ENCODE measurements at places on chromosomes 2 and 18.

GRCh38 chr2:211990335-211990734 is 548.3 kb downstream of the ERBB4 start:
- DNase-seq, result no peak

GRCh38 chr18:45565280-45565970 is 49.9 kb upstream of the SLC14A2 start:
- DNase-seq, result no peak

DNA sequence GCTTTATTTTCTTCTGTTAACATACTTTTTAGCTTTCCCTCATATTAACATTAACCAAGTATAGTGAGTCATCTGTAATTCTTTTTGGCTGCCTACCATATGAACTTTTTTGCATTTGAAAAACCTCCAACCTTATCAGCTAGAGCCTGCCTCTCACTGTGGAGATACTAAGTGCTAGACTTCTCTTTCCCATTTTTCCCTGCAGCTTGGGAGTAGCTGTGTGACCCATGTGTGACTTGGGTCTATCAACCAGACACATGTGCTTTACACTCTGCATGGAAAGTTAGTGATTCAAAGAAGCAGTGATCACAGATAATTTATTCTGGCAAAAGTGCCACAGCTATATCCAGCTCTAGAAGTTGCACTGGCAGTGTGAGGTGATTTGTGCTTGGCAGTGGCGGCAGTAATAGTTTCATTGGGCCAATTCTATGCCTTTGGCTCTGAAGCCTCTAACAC is 36.3 kb downstream of the PREPL start:
- peak; percentile 36 for DNase-seq

DNA sequence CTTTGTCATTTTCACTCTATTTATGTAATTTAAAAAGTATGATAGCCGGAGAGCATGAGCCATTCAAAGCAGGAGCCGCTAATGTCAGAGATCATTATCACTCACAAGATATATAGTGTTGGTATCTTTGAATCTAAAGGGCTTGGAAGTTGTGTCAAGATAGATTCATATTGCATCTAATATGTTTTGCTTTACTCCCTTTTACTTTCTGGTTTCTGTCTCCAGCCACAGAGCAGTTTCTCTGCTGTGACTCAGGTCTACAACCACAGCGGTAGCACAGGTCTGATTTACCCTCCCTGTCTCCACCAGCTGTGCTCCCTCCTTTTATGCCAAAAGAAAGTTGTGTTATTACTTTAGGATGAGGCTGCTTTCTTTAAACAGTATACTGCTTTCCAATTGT is 424.0 kb downstream of the ARHGAP15 start:
- DNase-seq, result no peak

DNA sequence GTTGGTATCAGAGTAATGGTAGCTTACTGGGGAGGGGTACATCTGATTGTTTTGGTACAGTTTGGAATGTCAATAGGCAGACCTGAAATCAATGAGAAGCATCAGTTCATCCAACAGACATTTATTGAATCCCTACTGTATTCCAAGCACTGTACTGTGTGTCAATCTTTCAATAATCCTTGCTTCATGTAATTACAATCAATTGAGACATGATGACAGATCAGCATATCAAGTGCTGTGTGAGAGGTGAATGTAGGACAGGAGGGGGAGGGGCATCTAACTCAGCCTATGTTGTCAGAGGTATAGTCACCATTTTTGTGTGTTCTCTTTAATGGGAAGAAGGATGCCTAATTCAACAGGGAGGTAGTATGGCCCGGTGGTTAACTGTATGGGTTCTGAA is 146.9 kb downstream of the SLC4A10 start:
- no peak for DNase-seq

DNA sequence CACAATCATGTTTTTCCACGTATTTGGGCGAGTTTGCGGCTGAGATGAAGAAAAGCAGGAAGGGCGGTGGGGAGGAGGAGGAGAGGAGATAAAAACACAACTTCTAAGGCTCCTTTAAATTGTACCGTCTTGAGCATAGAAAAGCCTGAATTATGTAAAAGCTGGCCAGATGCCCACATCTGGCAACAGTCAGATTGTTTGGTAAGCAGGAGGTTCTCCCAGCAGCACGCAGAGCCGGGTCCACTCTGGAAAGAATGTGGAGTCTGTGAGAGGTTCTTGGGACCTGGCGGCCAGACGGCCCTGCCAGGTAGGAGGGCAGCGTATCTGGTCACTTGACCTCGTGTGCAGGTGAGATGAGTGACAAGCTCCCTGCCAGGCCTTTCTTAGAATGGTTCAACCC is 215.3 kb upstream of the APCDD1 start:
- no peak for DNase-seq

DNA sequence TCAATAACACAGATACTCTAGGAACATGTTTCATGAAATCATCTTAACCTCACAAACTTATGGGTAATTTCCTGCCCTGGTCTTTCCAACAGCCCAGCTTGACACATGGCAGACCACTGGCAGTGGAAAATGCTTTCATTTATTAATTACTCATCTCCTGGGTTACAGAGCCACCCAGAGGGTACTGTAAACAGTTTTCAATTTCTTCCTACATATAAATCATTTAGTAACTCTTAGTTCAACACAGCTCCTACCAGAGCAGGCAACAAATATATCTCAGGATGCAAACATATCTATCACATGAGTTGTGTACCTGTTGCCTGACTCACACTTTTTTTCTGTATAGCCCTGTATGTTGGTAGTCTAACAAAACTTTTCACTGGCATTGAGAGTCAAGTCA is 99.2 kb upstream of the VRK2 start:
- DNase-seq, result no peak

- no peak for DNase-seq
These were observed 21.1 kb upstream of the SCYGR2 start for GRCh38 chr2:227577555-227577954.

DNA sequence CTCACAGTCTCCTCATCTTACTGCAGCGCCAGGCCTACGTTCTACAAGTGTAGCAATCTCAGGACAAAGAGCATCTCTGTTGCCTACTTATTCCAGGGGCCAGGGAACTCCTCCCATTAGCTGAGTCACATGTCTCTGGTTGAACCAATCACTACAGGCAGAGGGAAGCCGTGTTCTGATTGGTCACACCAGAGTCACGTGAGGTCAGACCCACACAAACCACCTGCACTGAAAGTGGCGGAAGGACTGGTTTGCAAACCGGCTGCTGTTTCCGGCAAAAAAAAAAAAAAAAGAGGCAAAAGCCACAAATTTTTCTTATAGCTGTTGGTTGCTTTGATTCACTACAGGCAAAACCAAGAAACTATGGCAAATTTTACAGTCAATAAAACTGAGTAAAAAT is 21.9 kb upstream of the USP14 start:
- DNase-seq, result peak; percentile 53

GRCh38 chr18:77146249-77147080 is 13.9 kb upstream of the MBP start:
- DNase-seq, result no peak
